ENCODE measurements at places on chromosomes 16 and 17.

- H3K27me3 ChIP-seq: no peaks in the 10 kb centered on the region
- H3K4me1 ChIP-seq: peaks cover 4% of the 10 kb centered on the region
- H3K4me3 ChIP-seq: no peak overlapping the region
- no peak for DNase-seq
- peak overlapping the region; percentile 45 for H3K27ac ChIP-seq
- H3K36me3 ChIP-seq: peaks cover 88% of the 10 kb centered on the region
Observed at GRCh38 chr17:78805301-78805700, 23.2 kb upstream of the CYTH1 start.

GRCh38 chr17:32120141-32120540 is 22.2 kb upstream of the RHOT1 start:
- DNase-seq: no peak
- no peaks in the 10 kb centered on the region for H3K36me3 ChIP-seq
- H3K27me3 ChIP-seq: no peaks in the 10 kb centered on the region
- no peak overlapping the region for H3K27ac ChIP-seq

- H3K4me3 ChIP-seq: no peak overlapping the region
- peak; percentile 94 for DNase-seq
- H3K27ac ChIP-seq: peak overlapping the region; percentile 85
- peaks cover 12% of the 10 kb centered on the region for H3K4me1 ChIP-seq
- H3K36me3 ChIP-seq: no peaks in the 10 kb centered on the region
Observed at GRCh38 chr17:81821603-81822311, 11.3 kb downstream of the MCRIP1 start.

DNA sequence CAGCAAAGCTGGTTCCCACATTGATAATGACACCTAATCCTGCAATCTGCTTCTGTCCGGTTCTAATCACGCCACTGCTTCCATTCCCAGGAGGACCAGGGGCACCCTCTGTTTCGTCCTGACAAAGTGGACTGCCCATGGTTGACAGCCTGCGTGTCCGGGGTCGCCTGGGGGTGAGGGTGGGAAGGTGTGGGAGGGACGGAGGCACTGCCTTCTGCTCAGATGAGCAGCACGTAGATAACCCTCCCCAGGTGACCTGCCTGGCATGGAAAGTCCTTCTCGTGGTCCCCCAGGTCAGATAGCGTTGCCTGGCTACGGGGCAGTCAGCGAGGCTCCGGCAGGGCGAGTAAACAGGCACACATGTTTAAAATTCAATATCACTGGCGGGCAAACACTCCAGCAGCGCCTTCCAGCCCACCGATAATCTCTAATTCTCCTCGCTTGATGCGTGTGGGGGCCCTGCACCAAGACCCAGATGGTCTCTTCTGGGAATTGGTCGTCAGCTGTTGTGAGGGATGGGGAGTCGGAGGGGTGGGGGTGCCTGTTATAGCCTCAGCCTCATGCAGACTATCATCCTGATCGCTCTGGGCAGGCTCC is 132.2 kb downstream of the RAP1GAP2 start:
- no peaks in the 10 kb centered on the region for H3K4me1 ChIP-seq
- DNase-seq: no peak
- H3K36me3 ChIP-seq: no peaks in the 10 kb centered on the region

DNA sequence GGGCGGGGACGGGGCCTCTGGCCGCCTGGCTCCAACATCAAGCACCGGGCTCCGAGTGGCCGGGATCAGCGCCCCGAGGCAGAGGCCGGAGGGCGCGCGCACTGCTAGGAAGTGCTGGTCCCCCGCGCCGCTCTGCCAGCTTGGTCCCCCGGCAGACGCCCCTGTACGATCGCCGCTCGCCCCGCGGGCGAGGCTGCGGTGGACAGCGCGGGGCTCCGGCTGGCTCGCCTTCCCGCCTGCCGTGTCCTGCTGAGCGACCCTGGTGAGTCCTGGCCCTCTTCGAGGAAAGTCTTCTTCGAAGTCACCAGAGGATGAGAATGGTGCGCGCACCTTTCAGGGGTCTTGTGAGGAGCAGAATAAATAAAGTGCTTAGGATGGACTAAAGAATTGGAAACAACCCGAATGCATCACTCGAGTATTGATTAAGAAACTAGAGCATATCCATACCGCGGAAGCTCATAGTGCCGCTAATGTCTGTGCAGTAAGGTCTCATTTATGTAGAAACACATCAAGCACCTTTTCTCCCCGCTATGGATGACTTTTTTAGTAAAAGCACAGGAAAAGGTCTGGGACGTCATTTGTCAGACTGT is 392 bp downstream of the ZNF213 start:
- peaks cover 25% of the 10 kb centered on the region for H3K4me1 ChIP-seq
- peak overlapping the region; percentile 92 for H3K27ac ChIP-seq
- H3K4me3 ChIP-seq: peak overlapping the region; percentile 89
- no peak for DNase-seq

- no peaks in the 10 kb centered on the region for H3K27me3 ChIP-seq
- peak overlapping the region; percentile 99 for H3K4me3 ChIP-seq
Observed at GRCh38 chr16:2753733-2754020, 1.2 kb downstream of the SRRM2 start.

GRCh38 chr16:84680165-84680842 is 19.5 kb upstream of the USP10 start:
- peak; percentile 18 for DNase-seq
- no peaks in the 10 kb centered on the region for H3K4me1 ChIP-seq
- no peak overlapping the region for H3K4me3 ChIP-seq
- H3K27me3 ChIP-seq: no peaks in the 10 kb centered on the region
